ENCODE measurements at places on chromosomes 13 and 19.
A peak's percentile ranks its signal among the peaks of the same experiment; 100 is the strongest.

DNA sequence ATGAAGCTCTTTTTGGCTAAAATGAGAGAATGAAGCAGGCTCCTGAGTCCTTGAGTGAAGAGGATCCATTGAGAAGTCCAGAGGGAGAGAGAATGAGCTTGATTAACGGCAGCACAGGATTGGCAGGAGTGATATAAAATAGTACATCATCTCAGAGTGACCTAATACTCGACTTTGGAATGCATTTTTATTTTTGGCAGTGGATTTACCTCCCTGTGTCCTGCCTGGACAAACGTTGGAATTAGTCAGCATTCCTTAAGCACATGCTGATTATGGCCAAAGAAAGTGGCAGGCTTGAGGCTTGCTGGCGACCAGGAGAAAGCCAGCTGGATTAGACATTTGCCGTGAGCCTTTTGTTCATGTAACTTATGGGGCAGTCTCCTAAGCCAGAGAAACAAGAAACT lies 22.9 kb downstream of the LRCH1 start:
- DNase-seq, result no peak

- DNase-seq, result no peak
Measured at GRCh38 chr19:4889034-4889815, 13.5 kb downstream of the ARRDC5 start.

DNA sequence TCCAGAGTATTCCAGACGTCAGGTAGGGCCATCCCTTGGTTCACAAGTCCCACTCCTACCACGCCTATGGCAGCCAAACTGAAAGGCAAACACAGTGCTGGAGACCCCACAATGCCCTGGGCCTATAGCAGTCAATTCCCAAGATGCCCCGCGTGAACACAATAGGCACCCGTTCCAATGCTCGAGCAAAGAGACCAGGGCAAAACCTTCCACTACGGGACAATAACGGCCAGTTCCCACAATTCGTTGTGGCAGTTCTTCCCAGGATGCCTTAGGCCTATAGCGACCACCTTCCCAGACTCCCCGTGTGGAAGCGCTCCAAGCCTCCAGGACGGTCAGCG lies 538 bp downstream of the ZNF428 start:
- no peak for DNase-seq

DNA sequence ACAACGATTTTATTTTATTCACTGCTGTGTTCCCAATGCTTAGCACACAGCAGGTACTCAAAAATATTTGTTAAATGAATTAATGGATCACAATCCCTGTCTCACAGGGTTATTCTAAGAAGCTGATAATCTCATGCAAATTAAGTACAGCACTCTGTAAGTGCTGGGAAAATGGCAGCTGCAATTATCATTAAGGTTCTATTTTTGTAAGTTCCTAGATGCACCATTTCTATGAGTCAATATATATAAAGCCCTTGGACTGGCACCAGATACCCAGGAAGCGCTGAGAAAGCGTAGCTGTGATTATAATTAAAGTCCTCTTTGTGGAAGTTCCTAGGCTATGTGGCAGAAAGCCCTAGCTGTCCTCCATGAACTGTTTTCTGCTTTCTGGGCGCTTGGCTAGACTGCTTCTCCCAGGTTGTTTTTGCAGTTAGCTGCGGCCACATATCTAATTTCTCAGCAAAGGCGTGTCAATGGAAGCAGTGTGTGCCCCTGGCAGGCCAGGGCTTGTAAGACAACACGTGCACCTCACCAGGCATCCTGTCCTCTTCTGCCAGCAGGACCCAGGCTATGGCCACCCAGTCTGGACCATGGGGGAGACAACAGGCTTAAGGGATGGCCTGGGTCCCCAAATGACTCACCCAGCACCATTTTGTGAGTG lies 5.2 kb upstream of the SRRM5 start:
- DNase-seq, result no peak

DNA sequence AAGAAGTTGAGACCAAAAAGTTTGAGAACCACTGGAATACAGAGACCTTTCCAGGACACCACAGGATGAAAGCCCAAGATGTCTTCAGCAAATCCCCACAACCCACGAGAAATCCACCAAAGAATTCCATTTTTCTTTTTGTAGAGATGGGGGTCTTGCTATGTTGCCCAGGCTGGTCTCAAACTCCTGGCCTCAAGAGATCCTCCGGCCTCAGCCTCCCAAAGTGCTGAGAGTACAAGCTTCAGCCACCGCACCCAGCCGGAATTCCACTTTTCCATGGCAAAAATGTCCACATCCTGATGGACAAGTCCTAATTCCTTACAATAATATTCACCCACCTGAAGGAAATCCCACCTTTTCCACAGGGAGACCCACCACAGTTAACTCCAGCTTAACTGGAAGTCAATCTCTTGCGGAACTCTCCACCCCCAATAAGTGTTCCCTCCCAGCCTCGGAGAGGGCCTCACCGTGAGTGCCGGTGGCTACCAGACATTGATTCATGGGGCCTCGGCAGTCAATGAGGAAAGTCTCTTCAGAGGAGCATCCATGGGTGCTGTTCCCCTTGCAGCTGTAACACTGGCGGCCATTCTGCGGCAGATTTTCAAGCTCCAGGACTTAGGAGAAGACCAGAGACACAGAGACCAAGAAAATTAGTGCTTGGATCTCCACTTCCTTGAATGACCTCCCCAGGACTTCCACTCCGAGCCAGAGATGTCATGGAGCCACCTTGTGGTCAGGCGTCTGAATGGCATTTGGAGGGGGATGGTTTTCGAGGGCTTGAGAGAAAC lies 12.3 kb upstream of the CADM4 start:
- no peak for DNase-seq

GRCh38 chr13:84366506-84366905 lies 484.2 kb upstream of the SLITRK1 start:
- DNase-seq, result no peak

GRCh38 chr13:98222816-98223215 lies 45.7 kb upstream of the RNF113B start:
- DNase-seq, result no peak

- DNase-seq, result no peak
Measured at GRCh38 chr13:39554371-39554770, 48.6 kb downstream of the LHFPL6 start.

GRCh38 chr13:91399189-91400062 lies 1.0 kb downstream of the GPC5 start:
- DNase-seq, result no peak

DNA sequence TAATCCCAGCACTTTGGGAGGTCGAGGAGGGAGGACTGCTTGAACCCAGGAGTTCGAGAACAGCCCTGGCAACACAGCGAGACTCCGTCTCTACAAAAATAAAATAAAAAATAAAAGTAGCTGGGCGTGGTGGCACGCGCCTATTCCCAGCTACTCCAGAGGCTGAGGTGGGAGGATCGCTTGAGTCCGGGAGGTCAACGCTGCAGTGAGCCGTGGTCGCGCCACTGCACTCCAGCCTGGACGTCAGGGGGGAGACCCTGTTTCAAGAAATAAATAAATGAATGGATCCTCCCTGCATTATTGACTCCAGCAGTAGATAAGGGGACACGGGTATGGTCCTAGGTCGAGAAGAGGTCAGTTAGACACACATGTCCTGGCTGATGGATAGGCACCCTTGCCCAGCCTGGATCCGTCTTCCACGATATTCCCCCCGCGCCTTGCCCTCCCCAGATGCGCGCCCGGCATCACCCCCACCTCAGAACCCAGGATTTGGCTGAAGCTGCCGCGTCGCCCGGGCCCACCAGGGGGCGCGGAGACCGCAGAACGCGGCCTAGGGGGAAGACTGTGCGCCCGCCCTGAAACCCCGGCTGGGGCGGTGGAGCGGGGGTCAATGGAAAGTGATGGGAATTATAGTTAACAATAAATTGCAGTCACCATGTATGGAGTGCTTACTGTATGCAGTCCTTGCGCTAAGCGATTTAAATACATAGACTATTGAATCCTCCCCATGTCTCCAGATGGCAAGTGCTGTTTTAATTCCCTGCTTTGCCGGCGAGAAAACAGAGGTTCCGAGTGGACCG lies 2.1 kb upstream of the HOOK2 start:
- peak; percentile 33 for DNase-seq

DNA sequence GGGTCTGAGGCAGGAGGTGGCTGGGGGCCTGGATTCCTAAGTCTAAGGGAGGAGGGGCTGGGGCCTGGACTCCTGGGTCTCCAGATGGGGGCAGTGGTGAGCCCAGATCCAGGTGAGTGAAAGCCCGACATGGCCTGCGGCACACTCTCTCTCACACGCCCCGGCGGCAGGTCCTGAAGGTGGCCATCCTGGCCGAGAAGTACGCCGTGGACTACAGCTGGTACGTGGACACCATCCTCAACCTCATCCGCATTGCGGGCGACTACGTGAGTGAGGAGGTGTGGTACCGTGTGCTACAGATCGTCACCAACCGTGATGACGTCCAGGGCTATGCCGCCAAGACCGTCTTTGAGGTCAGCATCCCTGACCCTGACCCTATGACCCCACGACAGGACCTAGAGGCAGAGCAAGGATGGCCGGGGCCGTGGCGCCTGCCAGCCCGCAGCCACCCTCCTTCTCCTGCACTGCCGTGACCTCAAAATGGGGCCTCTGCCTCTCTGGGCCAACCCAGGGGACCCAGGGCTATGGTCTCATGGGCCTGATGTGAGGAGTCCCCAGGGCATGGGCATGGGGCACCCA lies 13.2 kb downstream of the FUZ start:
- no peak for DNase-seq

DNA sequence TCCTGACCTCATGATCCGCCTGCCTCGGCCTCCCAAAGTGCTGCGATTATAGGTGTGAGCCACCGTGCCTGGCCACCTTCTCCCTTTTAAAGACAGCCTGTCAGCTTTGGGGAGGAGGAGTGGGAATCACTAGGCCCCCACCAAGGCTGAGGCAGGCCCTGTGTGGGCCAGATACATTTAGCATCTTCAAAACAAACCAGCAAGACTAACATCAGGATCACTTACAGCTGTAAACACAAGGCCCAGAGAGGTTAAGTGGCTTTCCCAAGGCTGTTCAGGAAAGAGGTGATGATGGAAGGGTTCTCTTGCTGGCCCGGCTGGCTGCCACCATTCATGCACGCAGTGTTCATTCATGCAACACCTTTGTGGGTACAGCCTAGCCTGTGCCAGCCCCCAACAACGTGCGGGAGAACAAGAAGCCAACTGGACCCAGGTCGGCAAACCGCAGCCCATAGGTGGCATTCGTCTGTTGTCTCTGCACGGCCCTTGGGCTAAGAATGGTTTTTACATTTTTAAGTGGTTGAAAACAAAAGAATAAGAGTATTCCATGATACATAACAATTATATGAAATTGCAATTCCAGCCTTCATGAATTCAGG lies 23.0 kb downstream of the IER2 start:
- no peak for DNase-seq

DNA sequence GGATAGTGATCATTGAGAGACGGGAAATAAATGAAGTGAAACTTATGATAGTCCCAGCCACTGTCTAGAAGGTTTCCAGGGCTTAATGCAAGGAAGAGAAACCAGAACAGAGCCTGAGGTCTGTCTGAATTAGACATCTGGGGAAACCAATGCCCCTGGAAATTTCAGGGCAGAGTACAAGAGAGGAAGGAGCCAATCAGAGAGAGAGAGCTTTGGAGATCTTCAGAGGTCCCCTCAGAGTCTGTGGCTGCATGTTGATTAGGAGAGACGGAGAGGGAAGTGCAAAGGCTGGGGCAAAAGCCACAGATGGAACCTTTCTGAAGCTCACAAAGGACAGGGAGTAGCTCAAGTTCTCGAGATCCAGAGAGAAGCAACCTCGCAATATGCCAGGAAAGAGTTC lies 378.0 kb downstream of the DNAJC15 start:
- DNase-seq, result no peak

DNA sequence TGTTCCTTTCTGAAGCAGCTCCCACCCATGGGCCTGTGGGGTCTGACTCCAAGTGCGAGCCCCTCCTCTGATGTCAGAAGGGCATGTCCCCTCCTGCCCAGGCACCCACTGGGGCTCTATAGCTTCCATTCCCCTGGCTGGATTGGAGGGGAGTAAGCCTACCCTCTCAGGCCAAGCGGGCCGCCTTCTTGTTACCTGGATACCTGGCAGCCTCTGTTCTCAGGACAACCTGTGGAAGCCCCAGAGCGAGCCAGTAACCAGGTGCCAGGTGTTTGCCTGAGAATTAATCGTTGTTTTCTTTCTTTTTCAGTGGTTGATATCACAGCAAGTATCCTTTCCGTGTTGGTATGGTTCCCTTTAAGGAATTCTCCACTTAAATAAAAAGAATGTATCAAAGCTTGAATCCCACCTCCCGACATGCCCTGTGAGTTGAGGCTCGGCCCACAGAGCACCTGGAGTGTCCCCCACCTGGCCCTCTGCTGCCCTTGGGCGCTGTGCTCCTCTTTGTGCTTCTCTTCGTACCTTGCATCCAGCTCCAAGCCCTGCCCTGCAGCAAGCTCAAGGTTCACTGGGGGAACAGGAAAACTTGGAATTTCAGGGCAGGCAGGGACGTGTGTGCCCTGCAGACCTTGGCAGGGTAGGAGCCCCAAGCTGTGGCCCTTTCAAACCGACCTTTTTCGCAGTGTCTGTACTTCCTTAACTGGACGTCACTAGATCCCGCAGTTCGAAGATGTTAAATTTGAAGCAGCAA lies 15.0 kb downstream of the MAU2 start:
- DNase-seq, result no peak

DNA sequence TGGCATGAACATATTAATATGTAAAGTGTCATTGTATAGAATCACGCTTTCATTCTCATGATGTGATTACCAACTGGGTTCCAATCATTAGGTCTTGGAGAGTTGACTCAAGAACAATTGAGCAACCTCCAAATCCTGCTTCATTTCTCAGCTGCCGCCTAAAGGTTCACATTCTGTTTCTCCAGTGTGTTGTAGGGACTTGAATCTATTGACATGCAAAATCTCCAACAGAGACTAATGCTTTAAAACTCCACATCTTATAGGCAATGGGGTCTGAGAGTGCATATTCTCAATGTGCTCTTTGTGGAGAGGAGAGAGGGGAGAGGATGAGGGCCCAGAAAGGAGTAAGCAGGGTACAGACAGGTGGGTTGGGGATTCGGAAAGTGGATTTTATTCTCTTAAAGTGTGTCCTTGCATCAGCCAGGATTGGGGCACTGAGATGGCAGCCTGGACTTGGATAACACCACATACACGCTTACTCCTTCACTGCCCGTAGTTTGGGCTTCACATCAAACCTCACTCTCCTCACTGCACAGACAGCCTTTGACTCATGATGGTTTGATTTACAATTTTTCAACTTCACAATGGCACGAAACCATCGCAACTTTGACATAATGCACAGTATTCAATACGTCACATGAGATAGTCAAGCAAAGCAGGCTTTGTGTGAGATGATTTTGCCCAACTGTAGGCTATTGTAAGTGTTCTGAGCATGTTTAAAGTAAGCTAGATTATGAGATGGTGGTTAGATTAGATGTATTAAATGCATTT lies 241.3 kb upstream of the IRS2 start:
- DNase-seq, result no peak

- DNase-seq, result no peak
Measured at GRCh38 chr19:16607819-16608218, 20.2 kb downstream of the MED26 start.

DNA sequence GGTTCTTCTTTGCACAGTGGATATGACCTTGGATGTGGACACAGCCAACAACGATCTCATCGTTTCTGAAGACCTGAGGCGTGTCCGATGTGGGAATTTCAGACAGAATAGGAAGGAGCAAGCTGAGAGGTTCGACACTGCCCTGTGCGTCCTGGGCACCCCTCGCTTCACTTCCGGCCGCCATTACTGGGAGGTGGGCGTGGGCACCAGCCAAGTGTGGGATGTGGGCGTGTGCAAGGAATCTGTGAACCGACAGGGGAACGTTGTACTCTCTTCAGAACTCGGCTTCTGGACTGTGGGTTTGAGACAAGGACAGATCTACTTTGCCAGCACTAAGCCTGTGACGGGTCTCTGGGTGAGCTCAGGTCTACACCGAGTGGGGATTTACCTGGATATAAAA lies 9.4 kb downstream of the RFPL4AL1 start:
- no peak for DNase-seq

Measured in cerebellar nuclear complex (tissue), 1 donor.